Kasumi-1 (cell line): ENCODE measurements at places on chromosomes 5 and 9.

GRCh38 chr5:169648725-169649310, 11.7 kb downstream of the DOCK2 start:
- no peak for DNase-seq

DNA sequence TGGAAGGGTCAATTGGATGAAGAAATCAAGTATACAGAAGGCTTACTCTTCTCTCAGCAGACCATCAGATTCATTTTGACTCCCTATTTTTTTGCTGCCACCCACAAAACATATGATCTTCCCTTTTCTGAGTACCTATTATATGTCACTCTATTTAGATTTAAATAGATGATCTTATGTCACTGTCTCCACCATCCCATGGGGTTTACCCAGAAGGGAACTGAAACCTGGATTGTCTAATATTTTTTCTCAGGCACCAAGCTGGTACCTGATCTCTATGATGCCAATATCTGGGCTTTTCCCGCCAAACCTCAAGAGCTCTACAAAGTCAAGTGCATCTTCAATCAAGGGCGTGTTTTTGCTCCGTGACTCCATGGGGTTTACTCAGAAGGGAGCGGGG, 118.7 kb downstream of the GAS1 start:
- no peak for DNase-seq

DNA sequence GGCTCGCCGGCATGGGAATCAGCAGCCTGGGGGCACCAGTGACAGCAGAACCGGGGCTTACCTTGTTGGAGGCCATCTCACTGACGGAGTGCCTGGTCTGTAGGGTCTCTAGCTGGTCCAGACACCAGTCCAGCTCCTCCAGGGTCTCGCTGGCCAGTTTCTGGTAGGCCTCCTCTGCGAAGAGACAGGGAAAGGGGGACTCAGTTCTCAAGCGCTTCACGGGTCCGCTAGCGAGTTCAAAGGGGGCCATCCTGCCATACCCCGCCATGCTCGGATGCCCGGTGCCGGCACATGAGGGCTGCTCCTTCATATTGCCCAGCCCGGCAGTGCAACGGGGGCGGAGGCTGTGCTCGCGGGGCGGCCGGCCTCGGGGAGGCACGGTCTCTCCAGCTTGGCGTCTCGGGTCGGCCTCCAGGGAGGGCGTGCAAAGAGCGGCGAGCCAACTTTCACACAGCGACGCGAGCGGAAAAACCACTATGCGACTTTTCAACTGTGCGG, 456.0 kb downstream of the RAB3C start:
- no peak for DNase-seq

GRCh38 chr5:143065185-143065965, 295.2 kb downstream of the ARHGAP26 start:
- no peak for DNase-seq

GRCh38 chr5:16805486-16805885, 130.6 kb downstream of the MYO10 start:
- DNase-seq: no peak

DNA sequence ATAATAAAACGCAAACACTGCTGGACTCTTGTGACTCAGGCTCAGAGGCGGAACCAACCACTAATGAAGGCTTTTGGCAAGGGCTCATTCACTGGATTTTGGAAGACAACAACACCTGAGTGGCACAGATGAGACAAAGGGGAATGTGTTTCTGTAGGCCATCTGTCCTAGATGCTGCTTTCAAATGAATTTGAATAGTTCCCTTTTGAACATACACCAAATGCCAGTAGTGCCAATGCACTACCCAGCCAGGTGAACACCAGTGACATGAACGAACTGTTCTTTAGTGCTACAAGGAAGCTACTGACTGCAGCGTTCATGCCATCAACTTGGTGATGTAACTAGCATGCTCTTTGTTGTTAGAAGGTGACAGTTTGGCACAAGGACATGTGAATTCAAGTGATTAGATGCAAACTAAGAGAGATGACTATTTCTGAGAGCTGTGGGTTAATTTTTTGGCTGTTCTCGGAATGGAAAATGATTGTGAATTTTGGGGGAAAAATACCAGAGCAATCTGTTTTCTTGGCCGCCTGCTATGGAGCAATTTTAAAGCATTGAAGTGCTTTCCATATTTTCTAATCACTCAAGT, 173.7 kb downstream of the SLC24A2 start:
- no peak for DNase-seq

GRCh38 chr5:132215329-132215728, 12.3 kb downstream of the P4HA2 start:
- no peak for DNase-seq

- DNase-seq: no peak
Measured at GRCh38 chr5:3114467-3114866, 363.0 kb upstream of the IRX2 start.

GRCh38 chr9:123678878-123679329, 251.0 kb downstream of the DENND1A start:
- peak; percentile 6 for DNase-seq

DNA sequence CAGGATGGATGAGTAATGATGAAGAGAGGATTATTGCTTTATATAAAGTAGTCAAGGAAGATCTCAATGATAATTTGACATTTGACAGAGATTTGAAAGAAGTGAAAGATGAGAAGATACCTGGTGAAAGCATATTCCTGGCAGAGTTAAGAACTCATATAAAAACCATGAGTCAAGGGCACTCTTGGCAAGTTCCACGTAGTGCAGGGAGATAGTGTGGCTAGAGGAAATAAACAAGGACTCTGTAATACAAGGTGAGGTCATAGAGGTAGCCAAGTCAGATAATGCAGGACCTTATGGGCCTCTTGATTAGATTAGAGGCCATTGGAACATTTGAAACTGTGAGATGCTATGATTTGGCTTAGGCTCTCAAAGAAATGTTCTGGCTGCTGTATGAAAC, 72.3 kb downstream of the HCN1 start:
- no peak for DNase-seq

GRCh38 chr5:133117912-133118445, 66.2 kb downstream of the HSPA4 start:
- no peak for DNase-seq

- DNase-seq: no peak
Measured at GRCh38 chr5:53480416-53481158, at the start of gene FST. Gene FST (plus strand): TSS chr5:53480629. CDS start chr5:53480792, 163 bp downstream.

DNA sequence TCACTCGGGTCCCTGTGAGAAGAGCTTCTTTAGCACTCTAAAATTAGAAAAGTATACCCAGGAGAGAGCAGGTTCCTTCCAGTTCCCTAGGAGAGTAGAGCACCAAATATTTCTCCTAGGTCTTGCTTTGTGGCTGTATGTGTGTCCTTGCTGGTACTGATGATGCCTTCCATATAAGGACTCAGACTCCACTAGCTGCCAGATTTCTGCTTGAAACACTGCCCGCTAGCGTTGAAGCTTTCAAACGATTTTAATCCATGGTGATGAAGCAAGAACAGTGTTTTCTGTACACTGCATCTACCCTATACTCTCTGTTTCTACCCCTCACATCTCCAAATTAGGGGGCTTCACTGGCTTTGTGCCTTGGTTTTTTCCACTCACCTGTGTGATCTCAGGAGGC, 2.4 kb upstream of the SMC2 start:
- peak; percentile 58 for DNase-seq

DNA sequence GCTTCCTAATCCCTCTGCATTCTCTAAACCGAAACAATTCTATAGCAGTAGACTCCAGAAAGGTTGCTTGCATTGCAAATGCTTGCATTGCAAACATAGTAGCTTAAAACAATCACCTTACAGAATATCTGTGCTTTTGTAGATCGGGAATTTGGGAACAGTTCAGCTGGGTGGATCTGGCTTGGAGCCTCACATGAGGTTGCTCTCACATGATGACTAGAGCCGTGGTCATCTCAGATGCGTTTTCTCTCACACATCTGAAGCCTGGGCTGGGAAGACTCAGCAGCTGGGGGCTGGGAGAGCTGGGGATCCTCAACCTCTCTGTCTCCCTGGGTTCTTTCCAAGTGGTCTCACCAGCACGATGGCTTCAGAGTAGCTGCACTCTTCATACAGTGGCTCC, 127.8 kb downstream of the MSX2 start:
- no peak for DNase-seq

DNA sequence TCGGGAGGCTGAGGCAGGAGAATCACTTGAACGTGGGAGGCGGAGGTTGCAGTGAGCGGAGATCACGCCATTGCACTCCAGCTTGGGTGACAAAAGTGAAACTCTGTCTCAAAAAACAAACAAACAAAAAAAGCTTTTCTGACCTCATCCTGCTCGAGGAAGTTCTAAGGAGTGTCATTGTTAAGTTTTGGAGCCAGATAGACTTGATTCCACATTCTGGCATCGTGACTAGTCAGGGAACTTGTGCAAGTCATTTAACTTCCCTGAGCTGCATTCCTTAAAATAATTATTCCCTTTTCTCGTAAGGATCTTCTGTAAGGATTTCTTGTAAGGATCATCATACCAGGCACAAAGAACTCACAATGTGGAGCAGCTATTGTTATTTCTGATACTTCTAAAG, 26.2 kb downstream of the SNX24 start:
- DNase-seq: no peak

- DNase-seq: no peak
Measured at GRCh38 chr9:70411930-70412831, 2.3 kb downstream of the KLF9 start.

- DNase-seq: no peak
Measured at GRCh38 chr9:98080326-98080725, 23.8 kb downstream of the NANS start.

- peak; percentile 51 for DNase-seq
Measured at GRCh38 chr9:124869986-124870560, 8.1 kb downstream of the ARPC5L start.
